ENCODE measurements at places on chromosomes 16 and 17.

GRCh38 chr17:8918807-8919465 lies 46.6 kb downstream of the PIK3R5 start:
- DNase-seq, result no peak

- no peak for DNase-seq
These were observed 82.6 kb upstream of the MPHOSPH6 start for GRCh38 chr16:82252582-82252981.

GRCh38 chr16:73199214-73199613 lies 151.3 kb upstream of the ZFHX3 start:
- no peak for DNase-seq

GRCh38 chr16:87963400-87963799 lies 12.2 kb downstream of the BANP start:
- DNase-seq, result no peak

GRCh38 chr16:87603684-87604633 lies 1.7 kb downstream of the JPH3 start:
- no peak for DNase-seq

- DNase-seq, result no peak
These were observed 4.0 kb downstream of the SLC35B1 start for GRCh38 chr17:49703557-49704277.

- DNase-seq, result no peak
These were observed 9.9 kb downstream of the XYLT1 start for GRCh38 chr16:17460890-17461289.

DNA sequence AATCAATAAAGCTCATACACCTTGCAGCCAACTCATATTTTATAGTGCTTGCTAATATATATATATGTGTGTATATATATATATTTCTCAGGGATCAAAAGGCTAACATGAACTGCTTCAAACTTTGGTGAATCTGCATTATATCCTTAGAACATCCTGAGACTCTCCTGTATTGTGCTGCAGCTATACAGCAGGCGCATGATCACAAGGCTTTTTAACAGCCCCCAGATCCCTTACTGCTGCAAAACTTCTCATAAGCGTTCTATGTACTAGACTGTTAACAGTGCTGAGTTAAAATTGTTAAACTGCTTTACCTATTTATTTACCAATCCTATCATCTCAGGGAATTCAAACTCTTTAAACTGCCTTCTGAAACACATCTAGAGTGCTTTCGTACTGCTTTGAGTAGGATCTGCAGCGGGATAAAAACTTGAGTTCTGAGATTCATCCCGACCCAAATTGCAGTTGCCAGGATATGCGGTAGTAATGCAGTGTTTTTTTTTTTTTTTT lies 1.3 kb downstream of the GPATCH8 start:
- no peak for DNase-seq

DNA sequence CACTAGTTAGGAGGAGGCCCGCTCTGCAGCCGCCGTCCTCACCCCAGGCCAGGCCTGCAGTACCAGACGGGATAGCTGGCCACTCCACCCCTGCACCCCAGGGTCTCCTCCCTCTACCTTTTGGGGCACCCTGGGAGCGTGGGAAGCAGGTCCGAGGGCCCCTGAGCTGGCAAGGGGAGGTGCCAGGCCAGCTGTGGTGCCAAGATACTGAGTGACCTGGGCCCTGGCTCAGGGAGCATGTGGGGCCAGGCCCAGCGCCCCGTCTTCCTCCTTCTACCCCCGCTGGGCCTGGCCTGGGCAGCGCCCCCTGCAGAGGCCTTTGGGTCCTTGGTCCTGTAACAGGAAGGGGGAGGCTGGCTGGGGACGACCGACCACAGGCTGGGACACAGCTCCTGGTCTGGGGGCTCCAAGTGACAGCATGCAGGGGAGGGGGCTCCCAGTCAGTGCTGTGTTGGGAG lies 13.0 kb downstream of the PAM16 start:
- DNase-seq, result no peak

DNA sequence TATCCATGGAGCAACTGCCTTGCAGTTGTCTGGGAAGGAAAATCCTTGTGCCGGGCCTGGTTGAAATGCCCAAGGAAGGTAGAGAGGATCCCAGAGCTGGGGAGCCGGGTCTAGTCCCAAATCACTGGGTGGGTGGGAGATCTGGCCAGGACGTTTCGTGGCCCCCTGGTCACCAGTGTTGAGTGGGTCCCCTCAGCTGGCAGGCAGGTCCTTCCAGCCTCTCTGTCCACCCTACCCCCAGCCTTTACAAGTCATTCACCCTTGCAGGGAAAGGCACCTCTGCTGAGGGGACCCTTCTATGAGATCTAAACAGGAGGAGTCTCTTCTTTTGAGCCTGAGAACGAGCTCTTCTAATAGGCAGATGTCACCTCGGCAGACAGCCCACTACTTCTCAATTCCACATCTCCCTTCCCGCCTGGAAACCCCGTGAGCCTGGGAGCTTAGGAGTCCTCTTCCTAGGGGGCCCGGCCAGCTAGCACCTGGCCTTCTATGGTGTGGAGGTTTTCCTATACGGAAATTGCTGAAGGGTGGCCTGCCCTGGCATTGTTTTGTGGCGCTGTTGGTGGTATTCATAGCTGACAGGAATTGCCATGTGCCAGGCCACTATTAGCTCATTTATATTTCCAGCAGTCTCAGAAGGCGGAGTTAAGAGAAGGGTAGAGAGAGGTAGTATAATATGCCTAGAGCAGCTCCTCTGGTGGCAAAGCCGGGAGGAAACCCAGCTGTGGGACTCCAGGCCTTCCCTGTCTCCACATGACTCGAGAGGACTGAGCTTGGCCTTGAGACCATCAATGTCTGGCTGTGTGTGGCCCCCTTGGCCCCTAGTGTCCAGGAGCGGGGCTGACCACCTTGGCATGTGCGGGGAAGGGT lies 13.3 kb downstream of the MPRIP start:
- DNase-seq, result no peak

DNA sequence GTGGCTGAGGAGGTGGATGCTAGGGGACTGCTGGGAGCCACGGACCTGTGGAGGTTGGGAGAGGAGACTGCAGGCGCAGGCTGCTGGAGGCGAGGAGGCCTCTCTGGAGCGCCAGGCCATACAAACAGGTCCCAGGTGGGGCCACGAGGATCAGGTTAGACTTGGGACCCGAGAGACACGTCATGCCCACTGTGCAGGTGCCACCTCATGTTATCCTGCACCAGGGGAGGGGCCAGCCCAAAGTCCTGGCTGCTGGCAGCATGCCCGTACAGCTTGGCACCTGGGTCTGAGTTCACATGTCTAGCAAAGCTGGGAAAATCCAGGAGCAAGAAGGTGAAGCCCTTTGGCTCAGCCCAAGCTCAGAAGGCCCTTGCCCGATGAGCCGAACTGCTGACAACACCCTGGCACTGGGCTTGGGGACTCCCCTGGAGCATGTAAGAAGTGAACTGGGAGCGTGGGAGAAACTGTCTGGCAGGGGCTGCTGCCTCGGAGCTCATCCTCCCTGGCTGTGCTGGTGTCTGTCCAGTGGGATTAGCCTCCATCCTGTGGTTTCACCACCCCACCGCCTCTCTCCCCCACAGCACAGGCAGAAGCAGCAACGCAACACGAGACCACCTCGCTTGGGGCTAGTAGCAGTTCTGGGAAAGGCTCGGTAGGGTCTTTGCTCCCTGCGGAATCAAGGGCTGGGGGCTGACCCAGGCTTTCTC lies 5.3 kb downstream of the ARHGDIA start:
- DNase-seq, result no peak

- no peak for DNase-seq
These were observed 90.9 kb downstream of the SPAG9 start for GRCh38 chr17:51029568-51030463.

- DNase-seq, result no peak
These were observed 1.2 kb upstream of the IGSF6 start for GRCh38 chr16:21653571-21653970.

DNA sequence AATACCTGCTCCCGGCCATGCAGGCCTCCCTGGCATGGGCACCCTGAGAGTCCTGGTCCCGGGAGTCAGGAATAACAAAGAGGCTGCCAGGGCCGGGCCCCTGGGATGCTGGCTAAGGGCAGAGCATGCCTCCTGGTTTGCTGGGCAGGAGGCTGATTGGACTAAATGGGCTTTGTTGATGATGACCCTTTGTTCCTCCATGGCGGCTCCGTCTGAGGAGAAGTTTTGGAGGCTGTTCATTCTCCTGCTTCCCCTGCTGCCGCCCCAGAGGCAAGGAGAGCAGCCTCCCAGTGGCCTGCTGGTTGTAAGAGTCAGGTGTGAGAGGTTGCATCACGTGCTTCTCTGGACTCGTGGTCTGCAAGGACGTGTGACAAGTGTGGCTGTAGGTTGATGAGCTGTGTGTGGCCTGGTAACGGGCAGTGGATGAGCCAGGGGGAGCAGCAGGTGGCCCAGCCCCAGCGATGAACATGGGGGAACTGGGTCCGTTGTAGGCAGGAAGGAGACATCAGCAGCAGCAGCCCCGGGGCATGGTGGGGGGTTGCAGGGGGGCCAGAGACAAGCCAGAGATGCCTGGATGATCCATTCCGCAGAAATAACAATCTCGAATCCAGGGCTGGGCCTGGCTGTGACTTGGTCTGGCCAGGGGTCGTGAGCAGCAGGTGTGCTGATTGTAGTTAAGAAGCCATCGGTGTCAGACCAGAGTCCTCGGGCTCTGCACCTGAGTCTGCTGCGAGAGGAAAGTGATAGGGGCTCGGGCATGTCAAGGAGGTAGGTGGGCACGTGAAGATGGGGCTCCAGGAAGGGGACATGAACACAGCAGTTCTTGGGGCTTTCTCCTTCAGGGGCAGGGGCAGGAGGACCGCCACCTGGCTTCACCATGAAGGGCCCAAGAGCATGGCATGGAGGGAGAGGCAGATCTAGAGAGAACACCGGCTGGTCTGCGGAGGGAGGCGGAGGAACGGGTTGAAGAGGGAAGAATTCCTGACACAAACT lies 101.4 kb downstream of the TNFRSF13B start:
- DNase-seq, result no peak
